Fibroblast of skin of scalp (primary cell): ENCODE measurements at places on chromosomes 4 and X.

DNA sequence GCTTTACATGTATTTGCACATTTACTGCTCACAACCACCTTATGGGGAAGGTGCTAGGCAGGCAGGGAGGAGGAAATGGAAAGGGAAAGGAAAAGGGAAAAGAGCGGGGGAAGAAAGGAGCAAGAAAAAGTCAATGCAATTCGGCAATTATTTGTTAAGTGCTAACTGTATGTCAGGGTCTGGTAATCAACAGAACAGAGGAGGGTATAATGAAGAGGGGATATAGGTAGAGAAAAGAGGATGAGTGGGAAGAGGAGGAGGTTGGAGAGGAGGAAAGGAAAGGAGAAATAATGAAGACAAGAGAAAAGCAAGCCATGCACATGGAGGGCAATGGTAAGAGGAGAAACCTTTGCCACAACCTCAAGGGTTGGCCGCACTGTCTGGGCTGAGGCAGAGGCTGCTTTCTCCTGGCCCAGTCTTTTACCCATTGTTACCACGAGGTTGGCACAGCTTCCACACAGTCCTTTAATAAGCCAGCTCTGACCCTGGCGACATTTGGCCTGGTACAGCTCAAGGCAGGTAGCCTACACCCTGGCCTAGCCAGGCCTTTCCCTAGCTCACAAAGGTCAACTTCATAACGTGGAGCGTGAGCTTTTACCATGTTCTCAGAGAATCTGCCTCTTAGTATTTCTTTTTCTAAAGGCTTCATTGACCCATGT lies 836 bp downstream of the BTK start:
- DNase-seq, result no peak

- DNase-seq, result no peak
These were observed 16.5 kb upstream of the MXRA5 start for GRCh38 chrX:3362956-3363355.

DNA sequence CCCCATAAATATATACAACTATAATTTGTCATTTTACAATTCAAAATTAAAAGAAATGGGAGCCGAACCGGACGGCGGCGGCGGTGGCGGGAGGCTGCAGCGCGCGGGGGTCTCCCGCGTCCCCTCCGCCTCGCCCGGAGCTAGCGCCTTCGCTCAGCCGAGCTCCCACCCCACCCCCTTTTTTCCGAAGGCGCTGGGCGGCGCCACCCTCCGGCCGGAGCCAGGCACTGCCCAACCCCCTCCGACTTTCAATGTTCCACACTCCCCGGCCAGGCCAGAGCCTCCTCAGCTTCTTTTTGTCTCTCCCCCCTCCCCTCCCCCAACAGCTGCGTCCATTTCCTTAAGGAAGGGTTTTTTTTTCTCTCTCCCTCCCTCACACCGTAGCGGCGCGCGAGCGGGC lies 214.1 kb upstream of the GEMIN8 start:
- DNase-seq, result no peak

DNA sequence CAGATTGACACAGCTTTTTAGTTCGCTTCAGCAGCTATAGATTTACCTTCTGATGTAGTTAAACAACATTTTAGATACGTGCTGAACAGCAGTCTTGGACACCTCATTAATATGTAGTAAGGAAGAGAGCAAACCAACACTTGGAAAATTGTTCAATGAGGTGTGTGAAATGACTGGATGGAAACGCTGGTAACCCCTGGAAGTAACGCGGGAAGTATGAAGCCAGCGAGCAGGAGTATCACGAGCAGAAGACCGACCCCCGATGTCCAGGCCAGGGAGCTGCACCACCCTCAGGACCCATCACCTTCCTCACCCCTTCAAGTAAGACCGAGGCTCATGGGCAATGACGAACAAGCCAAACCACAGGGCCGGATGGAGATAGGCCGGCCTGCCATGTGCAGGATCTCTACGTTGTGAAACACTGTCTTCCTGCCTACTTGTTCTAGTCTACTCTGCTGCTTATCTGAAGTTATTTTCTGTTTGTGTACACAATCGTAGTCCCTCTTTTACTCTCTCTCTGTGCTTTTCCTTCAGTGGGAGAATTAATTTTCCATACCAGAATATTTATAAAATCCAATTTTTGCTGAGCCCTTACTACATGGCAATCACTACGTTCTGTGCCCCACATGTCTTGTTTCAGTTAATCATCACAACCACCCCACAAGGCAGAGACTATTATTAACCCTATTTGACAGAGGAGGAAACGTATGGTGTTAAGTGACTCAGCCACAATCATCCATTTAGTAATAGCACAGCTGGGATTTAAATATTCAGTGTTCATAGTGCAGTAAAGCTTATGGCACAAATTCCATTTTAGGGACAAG lies 221.7 kb downstream of the APBB2 start:
- DNase-seq, result peak; percentile 72

- peak; percentile 36 for DNase-seq
These were observed 25.1 kb downstream of the XIAP start for GRCh38 chrX:123884809-123885408.

DNA sequence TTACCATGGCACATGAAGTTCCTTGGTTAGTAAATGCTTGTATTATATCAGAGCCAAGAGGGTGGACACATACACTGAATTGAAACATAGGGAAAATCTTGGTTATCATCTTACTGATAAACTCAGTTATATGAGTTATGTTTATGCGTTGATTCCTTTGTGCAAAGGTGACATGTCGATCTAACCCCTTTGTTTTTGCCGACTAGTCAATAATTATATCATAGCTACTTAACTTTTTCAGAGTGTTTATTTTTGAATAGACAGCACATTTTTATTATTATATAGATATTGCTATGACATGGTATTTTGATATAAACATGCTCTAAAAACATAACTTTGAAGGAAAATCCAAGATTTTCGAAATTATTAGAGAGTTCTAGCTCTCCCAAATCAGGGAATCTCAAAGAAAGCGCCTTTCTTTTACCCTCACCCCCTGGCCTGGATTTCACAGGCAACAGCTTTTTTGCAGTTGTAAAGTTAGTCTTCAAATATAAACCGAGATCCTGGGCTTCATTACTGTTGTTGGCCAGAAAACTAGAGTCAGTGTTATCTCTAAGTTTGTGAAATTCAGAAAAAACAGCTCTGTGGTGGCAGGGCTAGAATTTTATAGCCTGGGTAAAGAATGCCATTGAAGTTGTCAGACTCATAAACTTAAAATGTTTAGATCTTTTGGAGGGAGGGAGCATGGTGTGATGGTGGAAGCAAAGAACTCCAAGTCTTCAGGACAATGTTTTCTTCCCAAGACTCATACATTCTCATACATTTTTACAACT lies 45.8 kb upstream of the PITX2 start:
- no peak for DNase-seq

GRCh38 chr4:138035781-138036258 lies 206.3 kb downstream of the SLC7A11 start:
- peak; percentile 78 for DNase-seq

GRCh38 chr4:8525383-8526120 lies 54.6 kb upstream of the GPR78 start:
- peak; percentile 91 for DNase-seq

- DNase-seq, result no peak
These were observed 11.3 kb downstream of the RGS12 start for GRCh38 chr4:3303923-3304710.
